Hematopoietic multipotent progenitor cell treated with erythropoietin and hydrocortisone succinate and interleukin-3 and kit ligand, for 4 days (in vitro differentiated cells): ENCODE measurements at places on chromosomes 5 and 9.

- no peak for DNase-seq
Observed at GRCh38 chr9:90017679-90018078, 412.9 kb downstream of the GADD45G start.

GRCh38 chr9:111198936-111199335, 131.1 kb downstream of the OR2K2 start:
- no peak for DNase-seq

DNA sequence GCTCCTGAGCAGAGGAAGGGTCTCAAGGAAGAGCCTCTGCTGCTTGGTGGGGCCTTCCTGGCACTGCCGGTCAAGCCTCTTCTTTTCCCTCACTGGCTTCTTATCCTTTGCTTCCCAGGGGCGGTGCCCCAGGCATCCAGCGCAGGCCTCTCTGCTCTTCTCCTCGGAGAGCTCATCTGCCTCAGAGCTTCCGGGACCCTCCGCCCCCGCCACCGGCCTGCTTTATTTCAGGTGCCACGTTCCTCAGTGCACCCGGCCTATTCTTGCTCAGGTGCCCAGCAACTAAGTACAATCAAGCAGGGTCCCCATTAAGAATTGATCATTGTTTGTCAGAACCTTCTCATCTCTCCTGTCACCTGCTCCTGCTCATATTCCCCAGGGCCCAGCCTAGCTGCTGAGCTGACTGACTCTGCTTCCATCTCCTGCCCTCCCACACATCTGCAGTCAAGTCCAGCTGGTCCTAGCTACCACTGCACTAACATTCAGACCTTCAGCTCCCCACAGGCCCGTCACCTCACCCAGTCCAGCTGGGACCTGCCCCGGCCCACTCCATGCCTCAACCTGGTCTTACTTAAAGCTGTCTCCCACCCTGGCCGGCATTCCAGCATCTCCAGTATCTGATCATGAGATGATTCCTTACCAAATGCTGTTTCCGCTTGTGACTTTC, 114.3 kb upstream of the BOD1 start:
- no peak for DNase-seq

DNA sequence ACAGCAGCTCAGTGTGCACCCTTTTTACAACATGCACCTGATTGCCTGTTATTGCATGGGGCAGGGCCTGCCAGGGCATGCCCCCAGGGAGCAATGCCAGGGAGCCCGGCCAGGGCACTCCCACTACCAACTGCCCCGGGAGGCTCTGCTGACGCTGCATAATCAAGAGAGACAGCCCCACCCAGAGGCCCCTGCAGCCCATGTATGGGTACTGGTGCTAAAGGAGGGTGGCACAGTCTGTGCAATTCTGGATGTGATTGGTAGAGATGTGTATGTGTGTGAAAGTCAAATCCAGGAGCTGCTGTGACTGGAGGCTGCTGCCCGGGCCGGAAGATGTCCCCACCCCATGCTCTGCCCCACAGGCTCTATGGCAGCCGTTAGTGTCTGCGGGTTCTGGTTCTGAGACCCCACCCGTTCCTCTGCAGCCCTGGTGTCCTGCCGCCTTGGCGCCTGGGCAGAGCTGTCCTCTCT, 3.9 kb upstream of the NEURL1B start:
- DNase-seq, result peak; percentile 84

DNA sequence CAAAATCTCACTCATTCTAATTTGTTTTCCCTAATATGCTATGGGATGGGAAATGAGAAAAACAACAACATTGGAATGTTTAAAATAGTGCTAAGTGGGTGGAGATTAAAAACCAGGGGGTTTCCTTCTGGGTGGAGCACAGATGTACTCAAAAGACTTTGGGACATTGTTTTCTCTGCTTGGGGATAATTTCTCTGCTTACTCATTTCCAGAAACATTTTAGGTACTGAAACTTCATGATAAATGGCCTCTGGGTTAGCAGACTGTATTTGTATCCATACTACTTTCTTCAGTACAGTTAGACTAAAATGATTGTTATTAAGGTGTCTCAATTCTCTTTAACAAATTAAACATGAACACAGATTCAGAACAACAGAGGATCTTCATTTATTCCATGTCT, 17.4 kb downstream of the ELOVL7 start:
- DNase-seq, result no peak

- no peak for DNase-seq
Observed at GRCh38 chr9:78921341-78921740, 624.4 kb downstream of the PSAT1 start.

DNA sequence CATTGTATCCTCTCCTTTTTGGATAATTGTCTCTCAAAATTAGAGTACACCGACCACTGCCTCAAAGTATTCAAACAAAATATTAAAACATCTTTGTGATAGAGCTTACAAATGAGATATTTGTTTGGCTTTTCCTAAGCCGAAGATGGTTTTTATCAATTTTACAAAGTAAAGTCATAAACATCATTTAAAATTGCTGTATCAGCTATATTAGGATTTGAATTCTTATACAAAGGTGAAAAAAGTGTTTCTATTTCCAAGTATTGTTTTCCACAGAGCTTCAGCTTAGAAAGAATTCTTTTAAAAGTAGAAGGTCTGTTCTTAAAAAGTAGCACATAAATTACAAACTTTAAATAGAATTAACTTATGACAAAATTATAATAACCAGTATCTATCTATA, 116.6 kb upstream of the IFNE start:
- DNase-seq, result no peak

DNA sequence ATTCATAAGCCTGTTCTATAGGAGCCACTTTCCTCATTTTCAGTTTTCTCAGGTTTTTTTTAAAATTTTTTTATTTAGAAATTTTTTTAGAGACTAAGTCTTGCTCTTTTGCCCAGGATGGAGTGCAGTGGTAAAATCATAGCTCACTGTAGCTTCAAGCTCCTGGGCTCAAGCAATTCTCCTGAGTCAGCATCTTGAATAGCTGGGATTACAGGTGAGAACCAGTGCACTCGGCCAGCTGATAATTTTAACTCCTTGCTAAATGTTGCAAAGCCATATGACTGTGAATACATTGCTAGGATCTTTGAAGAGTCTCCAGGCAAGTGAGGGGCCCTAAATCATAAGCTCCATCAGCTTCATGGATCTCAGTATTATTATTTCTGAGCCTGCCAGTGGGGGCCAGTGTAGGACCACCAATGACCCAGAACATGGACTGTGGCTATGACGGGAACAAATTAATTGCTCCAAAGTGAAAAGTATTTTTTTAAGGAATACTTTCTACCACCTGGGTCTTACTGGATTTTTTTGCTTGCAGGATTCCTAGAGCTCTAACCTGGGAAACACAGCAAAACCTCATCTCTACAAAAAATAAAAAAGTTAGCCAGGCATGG, 5.7 kb upstream of the GAPVD1 start:
- DNase-seq, result peak; percentile 72

GRCh38 chr9:71816916-71817451, 48.7 kb upstream of the CEMIP2 start:
- peak; percentile 5 for DNase-seq
